ENCODE measurements at places on chromosomes 5 and 9.

- no peak for DNase-seq
These were observed 49.2 kb downstream of the CNTRL start for GRCh38 chr9:121123816-121124535.

DNA sequence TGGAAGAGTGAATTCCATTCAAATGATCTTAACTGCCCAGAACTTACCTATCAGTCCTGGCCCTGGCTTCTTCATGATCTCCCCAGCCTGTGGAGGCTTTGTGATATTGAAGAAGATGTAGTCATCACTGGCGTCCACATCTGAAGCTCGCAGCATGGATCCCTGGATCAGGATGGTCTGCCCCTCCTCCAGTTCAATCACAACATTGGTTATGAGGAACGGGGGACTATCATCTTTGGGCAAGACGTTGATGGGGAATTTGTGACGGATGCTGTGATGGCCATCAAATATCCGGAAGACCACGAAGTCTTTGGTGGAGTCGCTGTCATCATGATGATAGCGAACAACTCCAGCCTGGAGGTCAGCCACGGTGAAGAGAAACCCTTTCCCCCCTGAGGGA, 68.0 kb downstream of the FREM1 start:
- DNase-seq: no peak

DNA sequence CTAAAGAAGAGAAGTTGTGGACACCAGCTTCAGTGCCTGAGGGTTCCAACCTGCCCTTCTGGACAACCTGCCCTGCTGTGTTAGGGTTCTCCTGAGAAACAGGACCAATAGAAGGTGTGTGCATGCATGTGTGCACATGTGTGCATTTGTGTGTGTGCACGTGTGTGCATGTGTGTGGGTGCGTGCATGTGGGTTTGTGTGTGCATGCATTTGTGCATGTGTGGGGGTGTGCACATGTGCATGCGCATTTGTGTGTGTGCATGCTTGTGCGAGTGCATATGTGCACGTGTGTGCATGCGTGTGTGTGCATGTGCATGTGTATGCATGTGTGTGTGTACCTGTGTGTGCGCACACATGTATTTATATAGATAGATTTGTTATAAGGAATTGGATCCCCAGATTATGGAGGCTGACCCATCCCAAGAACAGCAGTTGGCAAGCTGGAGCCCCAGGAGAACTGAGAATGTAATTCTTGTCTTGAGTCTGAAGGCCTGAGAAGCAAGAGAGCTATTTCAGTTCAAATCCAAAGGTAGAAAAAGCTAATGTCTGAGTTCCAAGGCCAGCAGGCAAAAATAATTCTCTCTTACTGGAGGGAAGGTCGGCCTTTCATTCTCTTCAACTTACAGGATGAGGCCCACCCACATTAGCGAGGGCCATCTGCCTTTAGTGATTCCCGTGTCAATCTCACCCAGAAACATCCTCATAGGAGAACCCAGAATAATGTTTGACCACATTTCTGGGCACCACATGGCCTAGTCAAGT, 62.9 kb upstream of the SYNPO start:
- DNase-seq: no peak

DNA sequence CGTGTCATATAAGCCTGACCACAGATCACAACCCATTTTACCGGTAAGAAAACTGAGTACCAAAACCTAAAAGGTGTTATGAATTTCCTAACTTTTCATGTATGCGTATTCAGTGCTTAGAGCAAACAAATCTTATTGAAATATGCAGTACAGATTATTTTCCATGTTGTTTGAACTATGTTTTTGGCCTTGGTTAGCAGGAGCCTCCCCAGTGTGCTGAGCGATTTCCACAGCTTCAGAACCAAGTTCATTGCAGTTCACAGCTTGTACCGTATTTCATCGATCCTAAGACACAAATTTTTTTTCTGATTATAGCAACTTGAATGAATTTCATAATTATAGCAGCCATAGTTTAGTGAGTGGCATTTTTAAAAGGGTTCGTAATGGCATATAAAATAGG, 13.7 kb downstream of the ADAMTSL1 start:
- DNase-seq: no peak

GRCh38 chr5:108857905-108858304, 110.2 kb downstream of the FER start:
- DNase-seq: no peak

GRCh38 chr5:110536120-110537115, 190.1 kb downstream of the TMEM232 start:
- DNase-seq: peak; percentile 26
